Activated naive CD4-positive, alpha-beta T cell treated with anti-CD3 and anti-CD28 coated beads, Interleukin-2, amount 10 ng/mL, durations not matched to agents 7 days and 5 days (primary cell): ENCODE measurements at places on chromosomes 5 and 9.

- no peak for DNase-seq
Observed at GRCh38 chr9:1008216-1008615, 31.8 kb downstream of the DMRT3 start.

- no peak for DNase-seq
Observed at GRCh38 chr5:74587300-74587699, 53.2 kb downstream of the ENC1 start.

DNA sequence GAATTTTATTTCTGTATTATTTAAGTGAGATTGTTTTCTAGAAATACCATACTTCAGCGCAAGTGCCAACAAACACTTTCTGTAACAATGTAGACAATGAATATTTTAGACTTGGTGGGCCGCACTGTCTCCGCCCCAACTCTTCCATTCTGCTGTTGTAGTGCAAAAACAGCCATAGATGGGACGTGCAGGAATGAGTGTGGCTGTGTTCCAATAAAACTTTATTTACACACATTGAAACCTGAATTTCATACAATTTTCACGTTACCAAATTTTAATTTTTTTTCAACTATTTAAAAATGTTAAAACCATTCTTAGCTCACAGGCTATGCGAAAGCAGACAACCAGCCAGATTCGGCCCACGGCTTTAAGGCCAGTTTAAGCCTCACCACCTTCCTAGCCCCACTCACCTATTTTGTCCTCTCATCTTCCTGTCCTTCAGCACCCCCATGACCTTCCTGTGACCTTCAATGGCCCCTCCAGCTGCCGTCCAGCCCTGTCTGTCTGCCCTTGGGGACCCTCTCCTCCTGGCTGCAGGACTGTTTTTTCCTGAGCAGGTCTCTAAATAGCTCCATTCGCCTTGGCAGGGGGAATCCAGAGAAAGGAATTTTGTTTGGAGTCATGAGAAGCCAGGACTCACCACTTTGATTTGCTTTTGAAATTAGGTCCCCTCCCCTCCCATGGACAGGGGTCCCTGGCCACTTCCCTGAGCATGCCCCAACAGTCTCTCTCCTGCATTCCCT, 11.2 kb upstream of the ANXA6 start:
- DNase-seq, result no peak

DNA sequence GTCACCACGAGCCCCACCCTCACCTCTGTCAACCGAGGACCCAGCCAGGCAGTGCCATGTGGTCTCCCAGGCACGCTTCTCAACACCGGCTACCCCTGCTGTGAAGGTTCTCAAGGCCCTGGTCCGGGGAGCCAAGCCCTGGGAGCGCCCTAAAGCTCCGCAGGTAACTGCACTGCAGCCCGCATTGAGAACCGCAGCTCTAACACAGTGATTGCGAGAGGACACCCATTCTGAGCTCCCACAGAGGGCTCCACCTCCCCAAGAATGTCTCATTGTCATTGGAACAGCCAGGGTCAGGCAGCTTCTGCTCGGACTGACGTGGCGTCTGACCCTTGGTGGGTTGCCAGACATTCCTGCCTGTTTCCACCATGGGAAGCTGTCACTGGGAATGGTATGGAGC, 88.3 kb downstream of the ANKRD33B start:
- DNase-seq, result no peak

DNA sequence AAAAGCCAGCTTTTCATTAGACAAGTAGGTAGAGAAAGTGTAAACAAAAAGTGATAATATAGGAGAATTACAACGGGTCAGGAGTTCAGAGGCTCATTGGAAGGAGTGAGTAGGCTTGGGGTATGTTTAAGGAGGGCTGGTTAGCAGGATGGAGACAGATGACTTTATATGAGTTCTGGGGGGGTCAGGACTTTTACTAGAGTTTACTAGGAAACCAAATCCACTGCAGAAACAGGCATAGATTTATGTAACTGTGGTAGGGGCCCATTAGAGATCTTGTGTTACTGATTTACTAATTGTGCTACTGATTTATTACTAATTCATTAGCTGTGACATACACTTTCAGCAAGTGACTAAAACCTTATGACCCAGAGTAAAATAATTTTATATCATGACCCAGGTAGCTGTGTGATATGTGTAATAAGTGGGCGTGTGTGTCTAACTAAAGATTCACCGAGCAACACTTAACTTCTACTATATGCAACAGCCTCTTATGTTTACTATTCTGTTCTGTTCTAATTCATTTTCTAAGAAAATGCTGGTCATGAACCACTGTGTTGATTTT, 73.5 kb downstream of the IQGAP2 start:
- DNase-seq, result no peak
